ENCODE measurements at places on chromosomes 3 and 15. TPM values are rescaled to one million over a fixed set of nuclear protein-coding genes. Genes with fewer than 3 reads are reported as not detected.

The FGD5 gene
- 2.6 TPM for total RNA-seq

- no peak overlapping the region for H3K27ac ChIP-seq
- H3K4me3 ChIP-seq: no peak overlapping the region
- H3K27me3 ChIP-seq: no peaks in the 10 kb centered on the region
- no peaks in the 10 kb centered on the region for H3K4me1 ChIP-seq
Observed at GRCh38 chr3:130480736-130481135, 36.2 kb upstream of the COL6A6 start.

DNA sequence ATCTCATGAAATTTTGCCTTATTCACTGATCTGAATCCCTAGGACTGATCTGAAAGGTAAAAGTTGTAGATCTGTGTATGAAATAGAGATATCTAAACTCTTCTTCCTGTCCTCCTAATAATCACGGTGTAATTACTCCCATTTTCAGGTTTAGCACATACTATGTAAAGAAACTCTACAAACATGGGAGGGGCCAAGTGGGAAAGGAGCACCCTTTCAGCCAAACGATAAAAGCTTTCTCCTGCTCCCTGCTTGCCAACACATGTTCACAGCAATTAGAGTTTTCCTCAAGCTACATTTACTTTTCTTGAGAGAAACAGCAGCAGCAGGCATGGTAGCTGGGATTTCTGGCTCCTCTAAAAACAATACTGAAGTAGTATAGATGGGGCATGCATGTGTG is 71.6 kb downstream of the CHAC1 start:
- DNase-seq: no peak
- H3K27ac ChIP-seq: no peak overlapping the region
- no peaks in the 10 kb centered on the region for H3K27me3 ChIP-seq

DNA sequence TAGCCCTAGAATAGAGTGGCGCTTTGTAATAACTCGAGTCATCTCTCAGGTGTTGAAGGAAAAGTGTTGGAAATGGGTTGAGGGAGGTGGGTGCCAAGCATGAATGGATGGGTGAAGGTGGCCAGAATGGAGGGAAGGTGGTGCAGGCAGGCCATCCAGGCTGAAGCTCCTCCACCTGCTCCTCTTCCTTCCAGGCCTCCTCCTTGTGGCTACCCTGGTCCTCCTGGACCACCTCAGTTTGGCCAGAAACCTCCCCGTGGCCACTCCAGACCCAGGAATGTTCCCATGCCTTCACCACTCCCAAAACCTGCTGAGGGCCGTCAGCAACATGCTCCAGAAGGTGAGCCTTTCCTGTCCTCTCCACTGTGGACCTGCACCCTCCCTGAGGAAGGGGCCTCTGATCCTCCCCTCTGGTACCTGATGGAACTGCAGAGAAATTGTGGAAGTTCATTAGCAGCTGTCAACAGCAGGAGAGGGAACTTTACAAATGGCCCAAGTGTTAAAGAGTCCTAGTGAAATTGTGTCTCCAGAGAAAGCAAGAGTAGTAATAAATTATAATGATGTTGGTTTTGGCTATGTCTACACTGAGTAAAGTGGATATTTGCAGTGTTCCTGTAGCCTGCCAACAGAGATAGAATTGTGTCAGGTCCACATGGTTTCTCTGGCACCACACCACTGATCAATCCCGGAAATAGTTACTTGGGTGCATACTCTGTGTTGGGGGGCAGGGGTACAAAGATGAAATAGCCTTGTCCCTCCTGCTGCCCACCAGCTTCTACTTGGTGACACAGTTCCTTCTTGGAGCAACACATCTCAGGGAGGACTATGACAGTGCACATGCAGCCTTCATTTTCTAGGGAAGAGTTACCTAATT is 1.6 kb downstream of the IL12A start:
- no peaks in the 10 kb centered on the region for H3K27me3 ChIP-seq
- H3K4me1 ChIP-seq: peaks cover 7% of the 10 kb centered on the region
- no peaks in the 10 kb centered on the region for H3K36me3 ChIP-seq
- no peak overlapping the region for H3K27ac ChIP-seq
- H3K4me3 ChIP-seq: no peak overlapping the region

GRCh38 chr15:42808913-42809312 is 72.0 kb upstream of the CDAN1 start:
- no peaks in the 10 kb centered on the region for H3K27me3 ChIP-seq
- no peak for DNase-seq
- no peak overlapping the region for H3K4me3 ChIP-seq
- H3K4me1 ChIP-seq: no peaks in the 10 kb centered on the region
- H3K36me3 ChIP-seq: no peaks in the 10 kb centered on the region
- H3K27ac ChIP-seq: no peak overlapping the region

The EPHA3 gene
- total RNA-seq: 5.0 TPM

The ATP13A5 gene
- total RNA-seq: not detected

The PLSCR2 gene
- not detected for total RNA-seq

GRCh38 chr15:33045066-33045810 is 149.3 kb downstream of the FMN1 start:
- H3K4me1 ChIP-seq: no peaks in the 10 kb centered on the region
- no peaks in the 10 kb centered on the region for H3K36me3 ChIP-seq
- no peak overlapping the region for H3K27ac ChIP-seq
- H3K27me3 ChIP-seq: no peaks in the 10 kb centered on the region
- no peak for DNase-seq

GRCh38 chr3:42007785-42008184 is 45.9 kb upstream of the ULK4 start:
- no peak overlapping the region for H3K4me3 ChIP-seq
- no peaks in the 10 kb centered on the region for H3K4me1 ChIP-seq
- no peak overlapping the region for H3K27ac ChIP-seq
- no peak for DNase-seq
- no peaks in the 10 kb centered on the region for H3K27me3 ChIP-seq

The NOX5 gene
- 0.09 TPM for total RNA-seq

- peaks cover 3% of the 10 kb centered on the region for H3K27me3 ChIP-seq
- no peak for DNase-seq
- no peaks in the 10 kb centered on the region for H3K36me3 ChIP-seq
- no peaks in the 10 kb centered on the region for H3K4me1 ChIP-seq
- no peak overlapping the region for H3K27ac ChIP-seq
Observed at GRCh38 chr3:70501561-70501960, 189.1 kb upstream of the MDFIC2 start.

GRCh38 chr3:158733656-158734055 is 1.4 kb upstream of the RARRES1 start:
- DNase-seq: no peak
- no peaks in the 10 kb centered on the region for H3K27me3 ChIP-seq
- peaks cover 3% of the 10 kb centered on the region for H3K36me3 ChIP-seq
- no peak overlapping the region for H3K27ac ChIP-seq

The LHFPL4 gene
- 0.11 TPM for total RNA-seq

The GALK2 gene
- total RNA-seq: 19.0 TPM

- H3K4me1 ChIP-seq: no peaks in the 10 kb centered on the region
- no peak overlapping the region for H3K27ac ChIP-seq
- H3K27me3 ChIP-seq: no peaks in the 10 kb centered on the region
- no peaks in the 10 kb centered on the region for H3K36me3 ChIP-seq
- DNase-seq: no peak
Observed at GRCh38 chr3:123854905-123855304, 29.2 kb downstream of the MYLK start.

DNA sequence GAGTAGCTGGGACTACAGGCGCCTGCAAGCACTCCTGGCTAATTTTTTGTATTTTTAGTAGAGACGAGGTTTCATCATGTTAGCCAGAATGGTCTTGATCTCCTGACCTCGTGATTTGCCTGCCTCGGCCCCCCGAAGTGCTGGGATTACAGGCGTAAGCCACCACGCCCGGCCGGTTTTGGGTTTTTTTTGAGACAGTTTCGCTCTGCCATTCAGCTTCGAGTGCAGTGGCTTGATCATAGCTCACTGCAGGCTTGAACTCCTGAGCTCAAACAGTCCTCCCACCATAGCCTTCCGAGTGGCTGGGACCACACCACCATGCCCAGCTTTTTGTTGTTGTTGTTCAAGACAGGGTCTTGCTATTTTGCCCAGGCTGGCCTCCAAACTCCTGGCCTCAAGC is 16.0 kb upstream of the SCAP start:
- no peak overlapping the region for H3K27ac ChIP-seq
- no peak overlapping the region for H3K4me3 ChIP-seq
- no peaks in the 10 kb centered on the region for H3K27me3 ChIP-seq
- no peaks in the 10 kb centered on the region for H3K4me1 ChIP-seq
- no peak for DNase-seq

DNA sequence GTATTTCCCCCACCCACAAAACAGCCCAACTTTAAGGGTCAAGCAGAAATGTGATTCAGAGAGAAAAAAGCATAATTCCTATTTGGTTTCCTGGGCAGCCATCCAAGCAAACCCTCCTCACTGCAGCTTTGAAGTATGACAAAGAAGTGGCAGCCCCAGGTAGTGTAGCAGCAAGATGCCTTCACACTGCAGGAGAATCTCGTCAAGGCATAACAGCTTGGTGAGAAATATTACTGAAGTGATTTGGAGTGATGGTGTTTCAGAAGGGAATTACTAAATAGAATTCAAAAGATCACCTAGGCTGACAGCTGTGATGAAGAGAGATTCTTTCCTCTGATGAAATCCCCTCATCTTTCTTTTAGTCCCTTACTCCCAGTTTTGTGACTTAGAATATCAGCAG is 173.9 kb downstream of the PYDC2 start:
- no peak overlapping the region for H3K4me3 ChIP-seq
- DNase-seq: no peak
- H3K27me3 ChIP-seq: no peaks in the 10 kb centered on the region

GRCh38 chr3:172904711-172905373 is 154.3 kb downstream of the ECT2 start:
- peak; percentile 74 for DNase-seq
- H3K27ac ChIP-seq: no peak overlapping the region
- H3K27me3 ChIP-seq: no peaks in the 10 kb centered on the region
- no peak overlapping the region for H3K4me3 ChIP-seq
- H3K4me1 ChIP-seq: peaks cover 4% of the 10 kb centered on the region

The PTX3 gene
- total RNA-seq: 3.0 TPM

GRCh38 chr3:119600732-119601131 is 3.0 kb downstream of the PLA1A start:
- H3K4me1 ChIP-seq: peaks cover 16% of the 10 kb centered on the region
- no peak overlapping the region for H3K4me3 ChIP-seq
- no peaks in the 10 kb centered on the region for H3K27me3 ChIP-seq
- no peak overlapping the region for H3K27ac ChIP-seq
- DNase-seq: no peak

DNA sequence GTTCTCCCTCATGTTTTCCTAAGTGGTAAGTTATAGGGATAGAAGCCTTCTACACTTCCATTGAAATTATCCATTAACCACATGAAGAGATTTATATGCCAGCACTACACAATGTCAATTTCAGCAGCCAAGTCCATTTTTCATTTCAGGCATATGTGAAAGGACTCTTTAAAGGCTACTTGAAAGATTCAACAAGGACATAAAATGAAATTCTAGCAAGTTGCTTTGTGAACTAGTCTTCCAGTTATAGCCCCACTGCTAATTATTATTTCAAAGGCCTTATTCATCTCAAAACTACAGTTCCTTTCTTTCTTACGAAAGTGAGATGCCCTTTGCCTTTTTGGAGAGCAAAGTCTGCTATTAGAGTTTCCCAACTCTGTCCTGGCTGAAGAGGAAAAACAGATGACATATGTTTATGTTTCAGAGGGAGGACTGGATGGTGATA is 66.0 kb upstream of the SLC2A2 start:
- no peak for DNase-seq
- peaks cover 16% of the 10 kb centered on the region for H3K4me1 ChIP-seq
- H3K27me3 ChIP-seq: no peaks in the 10 kb centered on the region
- H3K27ac ChIP-seq: no peak overlapping the region
- no peaks in the 10 kb centered on the region for H3K36me3 ChIP-seq

GRCh38 chr15:78302579-78303312 is 3.3 kb upstream of the SKIC8 start:
- H3K4me1 ChIP-seq: peaks cover 36% of the 10 kb centered on the region
- no peaks in the 10 kb centered on the region for H3K36me3 ChIP-seq
- DNase-seq: peak; percentile 86
- H3K4me3 ChIP-seq: no peak overlapping the region
- H3K27me3 ChIP-seq: no peaks in the 10 kb centered on the region

DNA sequence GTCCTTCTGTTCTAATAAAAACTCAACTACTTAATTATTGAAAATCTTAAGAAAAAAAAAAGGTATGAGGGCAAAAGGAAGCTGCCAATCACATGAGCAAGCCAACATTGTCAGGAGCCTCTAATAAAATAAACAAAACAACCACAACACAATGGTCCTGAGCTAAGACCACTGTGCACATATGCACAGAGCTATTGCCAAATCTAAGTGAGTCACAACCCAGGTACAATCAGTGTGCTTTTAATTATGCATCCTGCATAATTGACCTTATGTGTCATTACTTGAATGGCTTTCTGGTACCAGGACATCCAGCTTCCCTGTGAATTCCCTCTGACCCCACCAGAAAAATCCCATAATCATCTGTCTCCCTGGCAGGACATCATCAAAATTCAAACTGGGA is 639.8 kb downstream of the MAGI1 start:
- H3K27me3 ChIP-seq: no peaks in the 10 kb centered on the region
- H3K4me3 ChIP-seq: no peak overlapping the region
- H3K4me1 ChIP-seq: peaks cover 4% of the 10 kb centered on the region
- no peaks in the 10 kb centered on the region for H3K36me3 ChIP-seq

DNA sequence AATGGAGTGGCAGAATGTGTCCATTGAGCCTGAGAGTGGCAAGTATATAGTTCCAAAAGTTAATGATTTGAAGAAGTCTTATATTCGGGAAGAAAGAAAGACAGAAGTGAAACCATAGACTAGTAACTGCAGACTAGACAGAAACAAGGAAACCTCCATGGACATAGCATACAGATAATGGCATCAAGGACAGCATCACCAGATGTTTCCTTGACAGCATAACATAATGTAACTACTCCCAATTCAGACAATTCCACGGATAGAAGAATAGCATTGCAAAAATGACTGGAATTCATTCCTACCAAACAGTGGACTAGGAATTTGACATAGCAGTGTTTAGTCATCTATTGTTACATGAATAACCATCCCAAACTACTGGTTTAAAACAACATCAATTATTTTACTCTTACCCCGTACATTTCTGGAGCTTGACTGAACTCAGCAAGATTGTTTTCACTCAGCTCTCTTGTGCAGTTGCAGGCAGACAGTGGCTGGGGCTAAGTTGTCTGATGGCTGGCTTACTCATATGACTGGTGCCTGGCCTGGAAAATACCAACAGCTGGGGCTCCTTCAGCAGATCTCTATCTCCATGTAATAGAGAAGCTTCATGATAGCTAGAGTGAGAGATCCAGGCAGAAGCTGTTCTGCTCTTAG is 109.7 kb upstream of the GADL1 start:
- H3K27me3 ChIP-seq: no peaks in the 10 kb centered on the region
- H3K4me1 ChIP-seq: peaks cover 15% of the 10 kb centered on the region

All from astrocyte (in vitro differentiated cells and primary cell).